ENCODE measurements at places on chromosomes 5 and 9.

DNA sequence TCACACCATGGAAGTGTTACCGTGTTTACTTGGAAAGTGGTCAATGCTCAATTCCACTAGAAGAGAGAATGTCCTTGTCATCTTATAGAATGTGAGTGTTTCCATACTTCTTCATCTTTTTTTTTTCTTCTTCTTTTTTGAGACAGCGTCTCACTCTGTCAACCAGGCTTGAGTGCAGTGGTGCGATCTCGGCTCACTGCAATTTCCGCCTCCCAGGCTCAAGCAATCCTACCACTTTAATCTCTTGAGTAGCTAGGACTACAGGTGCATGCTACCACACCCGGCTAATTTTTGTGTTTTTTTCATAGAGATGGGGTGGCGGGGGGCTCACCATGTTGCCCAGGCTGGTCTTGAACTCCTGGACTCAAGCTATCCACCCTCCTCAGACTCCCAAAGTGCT, 137.3 kb upstream of the PCA3 start:
- no peak for DNase-seq

DNA sequence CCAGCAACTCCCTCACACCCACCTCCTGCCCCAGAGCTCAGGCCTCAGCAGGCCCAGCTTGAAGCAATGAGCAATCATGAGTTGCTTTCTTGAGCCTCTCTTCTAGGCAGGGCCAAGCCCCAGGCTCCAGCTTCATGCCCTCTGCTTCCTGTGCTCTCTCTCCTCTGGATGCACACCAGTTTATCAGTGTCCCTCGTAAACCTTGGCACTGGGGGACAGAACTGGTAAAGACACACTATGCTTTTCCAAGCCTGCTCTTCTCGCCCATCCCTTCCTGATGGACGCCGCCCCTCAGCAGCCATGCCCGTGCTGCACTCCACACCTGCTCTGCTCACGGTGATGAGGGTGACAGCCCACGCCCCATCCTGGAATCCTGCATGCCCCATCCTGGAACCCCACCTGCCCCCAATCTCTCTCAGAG, 49.4 kb upstream of the ORM1 start:
- no peak for DNase-seq

- no peak for DNase-seq
Observed at GRCh38 chr5:78758169-78758839, 109.7 kb upstream of the LHFPL2 start.

DNA sequence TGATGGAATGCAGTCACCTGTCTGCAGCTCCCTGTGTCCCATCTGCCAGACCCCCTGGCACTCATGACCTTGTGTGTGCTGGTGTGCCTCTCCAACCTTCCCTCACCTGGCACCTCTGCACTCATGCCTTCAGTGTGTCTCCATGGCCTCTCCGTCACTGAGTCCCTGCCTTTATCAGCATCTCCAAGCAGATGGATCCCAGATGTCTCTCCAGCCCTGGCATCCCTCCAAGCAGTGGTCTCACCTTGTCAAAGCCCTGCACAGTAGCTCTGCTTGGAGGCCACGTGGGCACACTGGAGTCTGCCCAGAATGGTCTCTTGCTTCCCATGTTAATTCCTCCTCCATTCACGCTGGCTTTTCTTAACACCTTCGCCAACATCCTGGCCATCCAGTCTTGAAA, 84.8 kb downstream of the DAP start:
- no peak for DNase-seq

DNA sequence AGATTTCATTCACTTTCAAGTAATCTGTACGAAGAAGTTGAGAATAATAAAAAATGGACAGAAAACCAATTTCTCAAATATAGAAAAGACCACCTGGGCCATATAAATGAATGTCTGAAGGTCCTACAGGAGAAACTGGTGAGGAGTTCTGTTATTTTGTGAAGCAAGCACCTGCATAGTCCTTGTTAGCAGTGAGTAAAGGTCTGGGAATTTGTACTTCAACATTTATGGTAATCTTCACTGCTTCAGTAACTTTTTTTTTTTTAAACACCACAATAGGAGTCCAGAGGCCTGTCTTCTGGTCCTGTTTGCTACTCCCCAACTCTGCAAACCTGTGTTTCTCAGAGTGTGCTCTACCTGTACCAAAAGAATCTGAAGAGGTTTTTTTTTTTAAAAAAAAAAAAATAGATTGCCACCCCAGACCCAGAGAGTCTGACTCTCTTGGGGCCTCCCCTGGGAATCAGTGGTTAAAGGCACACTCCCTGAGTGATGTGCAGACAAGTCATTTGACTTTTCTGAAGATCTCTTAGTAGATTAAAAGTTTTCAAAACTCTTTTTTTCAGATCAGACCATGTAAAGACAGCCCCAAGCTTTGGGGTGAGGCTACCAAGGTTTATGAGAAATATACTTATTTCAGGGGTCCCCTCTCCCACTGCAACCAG, 55.5 kb downstream of the FAM81B start:
- no peak for DNase-seq

DNA sequence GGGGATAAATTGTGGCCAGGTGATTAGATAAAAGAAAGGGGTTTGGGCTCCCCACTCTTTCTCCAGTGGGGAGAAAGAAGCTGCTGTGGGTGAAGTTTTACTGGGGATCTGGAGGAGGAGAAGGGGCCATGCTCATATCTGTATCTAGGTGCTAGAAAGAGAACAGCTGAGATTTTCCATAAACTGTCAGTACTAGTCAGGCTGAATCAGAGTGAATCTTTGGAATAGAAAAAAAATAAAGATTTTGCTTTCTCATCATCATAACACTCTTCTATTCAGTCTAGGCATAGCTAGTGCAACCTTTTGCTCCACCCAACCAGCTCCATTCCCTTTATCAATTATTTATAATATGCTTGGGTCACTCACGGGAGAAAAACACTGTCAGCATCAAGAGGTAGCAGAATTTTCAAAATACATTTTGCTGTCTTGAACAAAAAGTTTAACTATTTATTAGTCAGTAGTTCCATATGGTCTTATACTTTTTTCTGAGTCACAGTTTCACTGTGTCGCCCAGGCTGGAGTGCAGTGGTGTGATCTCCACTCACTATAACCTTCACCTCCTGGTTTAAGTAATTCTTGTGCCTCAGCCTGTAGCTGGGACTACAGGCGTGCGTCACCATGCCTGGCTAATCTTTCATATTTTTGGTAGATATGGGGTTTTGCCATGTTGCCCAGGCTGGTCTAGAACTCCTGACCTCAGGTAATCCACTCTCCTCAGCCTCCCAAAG, 21.3 kb upstream of the ERMP1 start:
- no peak for DNase-seq

- no peak for DNase-seq
Observed at GRCh38 chr5:122183098-122183787, 53.9 kb downstream of the ZNF474 start.

DNA sequence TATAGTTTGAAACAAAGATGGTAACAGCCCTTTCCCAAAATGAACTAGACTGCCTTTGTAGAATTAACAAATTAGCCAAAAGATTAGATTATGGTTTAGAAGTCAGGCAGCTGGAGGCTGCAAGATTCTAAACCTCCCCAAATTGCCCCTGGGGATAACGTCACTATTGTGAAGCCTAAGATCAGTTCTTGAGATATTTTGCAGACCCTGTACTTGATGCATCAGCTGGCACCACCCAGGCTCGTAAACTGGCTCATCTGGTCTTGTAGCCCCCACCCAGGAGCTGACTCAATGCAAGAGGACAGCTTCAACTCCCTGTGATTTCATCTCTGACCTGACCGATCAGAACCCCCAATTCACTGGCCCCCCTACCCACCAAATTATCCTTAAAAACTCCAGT, 4.2 kb upstream of the SOWAHA start:
- no peak for DNase-seq

DNA sequence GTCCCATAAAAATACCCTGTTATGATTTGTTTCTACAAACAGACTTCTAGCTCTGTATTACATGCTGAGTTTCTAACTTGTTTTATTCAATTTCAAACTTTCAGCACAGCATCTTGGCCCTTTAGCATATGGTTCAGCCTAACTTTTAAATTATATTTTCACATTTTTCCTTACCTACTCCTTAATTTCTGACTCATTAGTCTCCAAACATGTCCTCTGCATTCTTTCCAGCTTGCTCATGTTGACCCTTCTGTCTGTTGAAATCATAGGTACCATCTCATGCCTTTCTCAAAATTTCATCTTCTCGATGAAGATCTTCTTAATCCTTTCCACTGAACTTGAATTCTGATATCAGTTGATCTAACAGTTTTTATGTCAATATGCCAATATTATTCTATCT, 200.9 kb upstream of the RIOK2 start:
- no peak for DNase-seq

GRCh38 chr5:34749431-34749873, 89.5 kb upstream of the TTC23L start:
- no peak for DNase-seq

DNA sequence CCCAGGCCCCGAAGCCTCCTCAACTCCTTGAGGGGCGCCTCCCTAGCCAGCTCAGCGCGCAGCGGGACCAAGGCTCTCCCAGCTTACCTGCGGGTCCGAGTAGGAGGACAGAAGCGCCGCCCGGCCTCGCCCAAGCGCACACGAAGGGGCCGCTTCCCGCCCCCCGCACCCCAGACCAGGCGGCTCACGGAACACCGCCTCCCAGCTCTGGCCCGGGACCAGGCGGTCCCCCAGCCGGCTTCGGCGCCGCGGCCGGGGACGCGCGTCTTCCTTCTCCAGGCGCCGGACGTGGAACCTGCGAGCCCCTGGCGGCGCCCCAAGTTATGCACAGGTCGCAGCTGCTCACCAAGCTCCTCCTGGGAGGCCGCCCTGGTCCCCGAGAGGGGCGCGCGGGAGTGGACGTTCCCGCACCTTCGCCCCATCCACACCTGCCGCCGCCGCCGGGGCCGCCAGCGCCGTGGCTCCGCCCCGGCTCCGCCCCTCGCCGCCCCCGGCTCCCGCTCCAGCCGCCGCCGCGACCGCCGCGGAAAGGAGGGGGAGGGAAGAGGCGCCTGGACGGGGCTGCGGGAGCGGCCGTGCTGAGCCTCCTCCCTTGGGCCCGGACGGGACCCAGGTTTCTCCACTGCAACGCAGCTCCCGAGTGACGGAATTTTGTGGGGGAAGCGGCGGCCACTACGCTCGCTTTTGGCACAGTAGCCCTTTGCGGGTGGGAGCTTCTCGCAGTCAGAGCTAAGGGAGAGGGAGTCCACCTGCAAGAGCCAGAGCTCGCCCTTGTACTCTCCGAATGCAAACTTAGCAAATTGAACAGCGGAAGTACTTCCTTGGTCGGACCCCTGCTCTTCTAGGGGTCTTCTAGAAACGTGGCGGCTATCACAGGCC, 77.5 kb upstream of the IFNE start:
- no peak for DNase-seq

DNA sequence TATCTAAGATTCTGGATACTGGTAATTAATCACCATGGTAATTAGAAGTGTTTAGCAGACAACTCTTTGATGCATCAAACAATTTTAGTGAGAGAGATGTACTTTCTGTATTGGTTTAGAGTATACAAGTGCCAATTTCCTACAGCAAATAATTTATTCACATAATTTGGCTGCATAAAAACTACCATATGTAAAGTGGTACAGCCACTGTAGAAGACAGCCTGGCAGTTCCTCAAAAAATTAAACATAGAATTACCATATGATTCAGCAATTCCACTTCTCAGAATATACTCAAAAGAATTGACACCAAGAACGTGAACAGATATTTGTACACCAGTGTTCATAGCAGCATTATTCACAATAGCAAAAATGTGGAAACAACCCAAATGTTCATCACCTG, 36.2 kb downstream of the PHAX start:
- DNase-seq = no peak

- DNase-seq = no peak
Observed at GRCh38 chr5:43236653-43237355, 44.8 kb downstream of the NIM1K start.

GRCh38 chr5:107878661-107879060, 207.9 kb upstream of the EFNA5 start:
- no peak for DNase-seq

GRCh38 chr9:21904776-21905175, 89.4 kb downstream of the CDKN2A start:
- DNase-seq = no peak

- DNase-seq = no peak
Observed at GRCh38 chr9:108568093-108568492, 287.7 kb downstream of the ACTL7B start.

DNA sequence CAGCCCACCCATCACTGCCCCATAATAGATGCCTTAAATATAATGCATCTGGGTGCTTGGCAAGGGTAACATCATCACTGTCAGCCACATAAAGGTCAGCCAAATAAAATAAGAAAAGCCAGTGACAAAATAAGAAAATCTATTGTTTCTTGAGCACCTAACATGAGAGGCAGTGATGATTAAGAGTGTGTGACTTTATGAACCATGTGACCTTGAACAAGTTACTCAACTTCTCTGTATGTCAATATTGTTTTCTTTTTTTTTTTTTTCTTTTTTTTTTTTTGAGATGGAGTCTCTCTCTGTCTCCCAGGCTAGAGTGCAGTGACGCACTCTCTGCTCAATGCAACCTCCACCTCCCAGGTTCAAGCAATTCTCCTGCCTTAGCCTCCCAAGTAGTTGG, 98.7 kb downstream of the CDK5RAP2 start:
- no peak for DNase-seq

All from memory B cell (primary cell).